ENCODE measurements at places on chromosomes 16 and 17. TPM values are rescaled to one million over a fixed set of nuclear protein-coding genes. Genes with fewer than 3 reads are reported as not detected.

GRCh38 chr17:65444049-65444448, 117.4 kb downstream of the AXIN2 start:
- peaks cover 23% of the 10 kb centered on the region for H3K4me1 ChIP-seq
- peaks cover 2% of the 10 kb centered on the region for H3K27me3 ChIP-seq
- no peak overlapping the region for H3K4me3 ChIP-seq
- H3K27ac ChIP-seq = no peak overlapping the region
- no peaks in the 10 kb centered on the region for H3K36me3 ChIP-seq
- DNase-seq = no peak

GRCh38 chr17:14871921-14872320, 393.2 kb downstream of the PMP22 start:
- 0 out of 3 replicates have a peak, but pooled peaks cover 4% of the 10 kb centered on the region for H3K27me3 ChIP-seq
- H3K36me3 ChIP-seq = no peaks in the 10 kb centered on the region
- no peak for DNase-seq
- H3K4me3 ChIP-seq = no peak overlapping the region
- H3K4me1 ChIP-seq = peaks cover 9% of the 10 kb centered on the region
- no peak overlapping the region for H3K27ac ChIP-seq

- no peak for DNase-seq
- H3K4me3 ChIP-seq = no peak overlapping the region
- no peaks in the 10 kb centered on the region for H3K4me1 ChIP-seq
- H3K27me3 ChIP-seq = no peaks in the 10 kb centered on the region
Measured at GRCh38 chr17:45077643-45078042, 16.5 kb downstream of the NMT1 start.

DNA sequence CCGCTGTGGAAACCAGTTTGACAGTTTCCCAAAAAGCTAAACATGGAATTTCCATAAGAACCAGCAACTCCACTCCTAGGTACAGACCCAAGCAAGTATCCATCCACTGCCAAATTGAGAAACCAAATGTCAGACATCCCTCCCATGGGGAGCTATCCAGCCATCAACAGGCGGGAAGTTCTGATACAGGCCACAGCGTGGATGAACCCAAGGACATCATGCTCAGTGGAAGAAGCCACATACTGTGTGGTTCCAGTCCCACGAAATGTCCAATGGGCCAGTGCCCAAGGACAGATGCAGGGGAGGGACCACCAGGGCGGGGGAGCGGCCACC, 12.6 kb upstream of the BAIAP2 start:
- DNase-seq = no peak
- H3K4me1 ChIP-seq = peaks cover 92% of the 10 kb centered on the region
- no peaks in the 10 kb centered on the region for H3K36me3 ChIP-seq
- H3K4me3 ChIP-seq = no peak overlapping the region

- no peak overlapping the region for H3K27ac ChIP-seq
- H3K4me1 ChIP-seq = peaks cover 11% of the 10 kb centered on the region
- no peak overlapping the region for H3K4me3 ChIP-seq
- H3K27me3 ChIP-seq = no peaks in the 10 kb centered on the region
- peaks cover 15% of the 10 kb centered on the region for H3K36me3 ChIP-seq
- DNase-seq = no peak
Measured at GRCh38 chr17:2438823-2439222, 38.0 kb upstream of the MNT start.

- peak; percentile 20 for DNase-seq
- peaks cover 26% of the 10 kb centered on the region for H3K27me3 ChIP-seq
- H3K4me1 ChIP-seq = peaks cover 15% of the 10 kb centered on the region
- no peak overlapping the region for H3K27ac ChIP-seq
- no peak overlapping the region for H3K4me3 ChIP-seq
Measured at GRCh38 chr17:142102-142661, 4.8 kb downstream of the SCGB1C2 start.

DNA sequence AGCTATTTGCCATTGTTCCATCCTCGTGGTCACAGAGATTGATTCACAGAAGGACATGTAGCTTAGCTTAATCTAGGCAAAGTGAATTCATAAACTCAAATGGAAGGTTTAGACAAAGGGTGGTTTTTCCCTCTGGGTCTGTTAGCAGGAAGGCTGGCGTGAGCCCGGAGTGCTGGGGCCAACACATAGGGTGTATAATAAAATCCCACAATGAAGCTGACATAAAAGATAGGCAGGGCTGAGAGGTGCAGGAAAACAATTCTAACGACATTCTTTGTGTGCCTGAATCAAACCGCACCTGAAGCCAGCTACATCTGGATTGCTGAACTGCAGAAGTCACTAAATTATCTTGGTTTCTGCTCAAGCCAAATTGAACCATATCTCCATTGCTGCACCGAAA, 173.9 kb downstream of the MAF start:
- no peaks in the 10 kb centered on the region for H3K36me3 ChIP-seq
- H3K27ac ChIP-seq = no peak overlapping the region
- H3K4me1 ChIP-seq = no peaks in the 10 kb centered on the region
- H3K4me3 ChIP-seq = no peak overlapping the region

The CTRB1 gene
- not detected for total RNA-seq

- no peaks in the 10 kb centered on the region for H3K27me3 ChIP-seq
- peaks cover 66% of the 10 kb centered on the region for H3K4me1 ChIP-seq
- H3K36me3 ChIP-seq = peaks cover 9% of the 10 kb centered on the region
- peak within 1 kb of the TSS; percentile 89 for H3K4me3 ChIP-seq
- DNase-seq = peak; percentile 93
Measured at GRCh38 chr16:70438969-70439862, at the start of gene ST3GAL2. Gene ST3GAL2 (minus strand): TSS chr16:70439100. CDS start chr16:70398530, 40,570 bp downstream.

GRCh38 chr17:37698911-37699255, 46.0 kb downstream of the HNF1B start:
- H3K27ac ChIP-seq = peak overlapping the region; percentile 26
- peaks cover 65% of the 10 kb centered on the region for H3K4me1 ChIP-seq
- H3K4me3 ChIP-seq = no peak overlapping the region
- H3K36me3 ChIP-seq = peaks cover 10% of the 10 kb centered on the region

DNA sequence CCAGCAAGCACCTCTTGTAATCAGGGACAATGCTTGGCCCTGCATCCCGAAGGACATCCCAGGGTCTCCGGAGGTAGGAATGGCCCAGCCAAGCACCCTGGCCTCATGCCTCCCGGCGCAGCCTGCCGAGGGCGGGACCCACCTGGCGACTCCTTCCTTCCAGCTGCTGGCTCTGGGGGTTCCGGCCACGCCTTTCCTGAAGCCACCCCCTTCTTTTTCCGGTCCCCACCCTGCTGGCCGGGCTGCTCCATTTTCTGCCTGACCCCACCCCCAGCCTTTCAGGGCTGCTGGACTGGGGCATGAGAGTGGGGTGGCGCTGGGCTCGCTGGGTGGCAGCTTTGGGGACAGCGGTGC, 22.5 kb upstream of the CIBAR2 start:
- H3K27me3 ChIP-seq = no peaks in the 10 kb centered on the region
- no peak overlapping the region for H3K4me3 ChIP-seq
- no peaks in the 10 kb centered on the region for H3K36me3 ChIP-seq

- H3K27me3 ChIP-seq = no peaks in the 10 kb centered on the region
- H3K36me3 ChIP-seq = peaks cover 1% of the 10 kb centered on the region
- peaks cover 100% of the 10 kb centered on the region for H3K4me1 ChIP-seq
- no peak for DNase-seq
- no peak overlapping the region for H3K4me3 ChIP-seq
- H3K27ac ChIP-seq = no peak overlapping the region
Measured at GRCh38 chr17:14320098-14320497, 19.2 kb downstream of the HS3ST3B1 start.

The HOXB1 gene
- not detected for total RNA-seq

DNA sequence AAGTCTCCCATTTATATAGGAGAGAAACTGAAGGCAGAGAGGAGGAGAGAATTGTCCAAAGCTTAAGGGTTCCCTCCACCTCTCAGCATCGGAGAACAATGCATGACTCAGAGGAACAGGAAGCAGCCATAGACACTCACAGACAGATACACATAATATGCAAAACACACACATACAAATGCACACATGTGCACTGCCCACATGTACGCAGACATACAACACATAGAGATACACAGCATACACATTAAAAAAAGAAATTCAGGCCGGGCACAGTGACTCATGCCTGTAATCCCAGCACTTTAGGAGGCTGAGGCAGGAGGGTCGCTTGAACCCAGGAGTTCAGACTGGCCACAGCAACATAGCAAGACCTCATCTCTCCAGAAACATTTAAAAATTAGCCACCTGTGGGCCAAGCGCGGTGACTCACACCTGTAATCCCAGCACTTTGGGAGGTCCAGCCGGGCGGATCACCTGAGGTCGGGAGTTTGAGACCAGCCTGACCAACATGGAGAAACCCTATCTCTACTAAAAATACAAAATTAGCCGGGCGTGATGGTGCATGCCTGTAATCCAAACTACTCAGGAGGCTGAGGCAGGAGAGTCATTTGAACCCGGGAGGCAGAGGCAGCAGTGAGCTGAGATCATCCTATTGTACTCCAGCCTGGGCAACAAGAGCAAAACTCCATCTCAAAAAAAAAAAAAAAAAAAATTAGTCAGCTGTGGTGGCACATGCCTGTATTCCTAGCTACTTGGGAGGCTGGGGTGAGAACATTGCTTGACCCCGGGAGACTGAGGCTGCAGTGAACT, 11.3 kb downstream of the ERAL1 start:
- H3K36me3 ChIP-seq = no peaks in the 10 kb centered on the region
- no peak overlapping the region for H3K27ac ChIP-seq
- DNase-seq = no peak
- H3K27me3 ChIP-seq = no peaks in the 10 kb centered on the region

- H3K27me3 ChIP-seq = no peaks in the 10 kb centered on the region
- peaks cover 29% of the 10 kb centered on the region for H3K4me1 ChIP-seq
- H3K4me3 ChIP-seq = peak overlapping the region; percentile 38
- H3K27ac ChIP-seq = peak overlapping the region; percentile 66
- H3K36me3 ChIP-seq = no peaks in the 10 kb centered on the region
Measured at GRCh38 chr17:78884148-78884825, 18.7 kb downstream of the CEP295NL start.

The MYH8 gene
- total RNA-seq = not detected

DNA sequence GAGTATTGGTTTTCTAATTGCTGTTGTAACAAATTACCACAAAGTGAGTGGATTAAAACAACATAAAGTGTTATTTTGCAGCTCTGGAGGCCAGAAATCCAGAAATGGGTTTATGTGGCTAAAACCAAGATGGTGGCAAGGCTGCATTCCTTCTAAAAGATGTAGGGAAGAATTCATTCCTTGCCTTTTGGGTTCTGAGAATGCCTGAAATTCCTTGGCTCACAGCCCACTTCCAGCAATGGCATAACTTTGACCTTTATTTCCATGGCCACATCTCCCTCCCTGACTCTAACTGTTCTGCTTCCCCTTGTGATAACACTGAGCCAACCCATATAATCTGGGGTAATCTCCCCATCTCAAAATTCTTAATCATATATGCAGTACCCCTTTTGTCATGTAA, 269.6 kb upstream of the RPL38 start:
- peaks cover 10% of the 10 kb centered on the region for H3K4me1 ChIP-seq
- no peak overlapping the region for H3K4me3 ChIP-seq
- H3K27ac ChIP-seq = no peak overlapping the region
- H3K36me3 ChIP-seq = no peaks in the 10 kb centered on the region

The KRTAP9-8 gene
- not detected for total RNA-seq

DNA sequence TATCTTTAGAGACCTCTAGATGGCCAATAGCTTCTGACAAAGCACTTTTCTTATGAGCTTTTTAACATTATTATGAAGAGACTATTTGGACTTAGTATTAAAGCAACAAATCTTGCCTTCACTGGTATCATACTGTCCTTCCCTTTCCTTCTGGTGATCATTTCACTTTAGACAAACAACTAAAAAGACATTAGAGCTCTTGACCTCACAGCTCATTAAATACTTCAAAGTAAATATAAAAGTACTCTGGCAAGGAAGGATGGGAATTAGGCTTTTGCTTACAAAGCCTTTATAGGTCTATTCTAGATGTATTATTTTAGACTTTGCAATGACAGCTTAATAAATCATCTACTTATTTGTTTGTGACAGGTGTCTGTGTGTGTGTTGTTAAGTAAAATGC, 11.1 kb downstream of the STXBP4 start:
- no peak for DNase-seq
- H3K27me3 ChIP-seq = no peaks in the 10 kb centered on the region
- 0 out of 3 replicates have a peak, but pooled peaks cover 3% of the 10 kb centered on the region for H3K36me3 ChIP-seq
- peaks cover 12% of the 10 kb centered on the region for H3K4me1 ChIP-seq

The CEP112 gene
- 3.4 TPM for total RNA-seq

- peak overlapping the region; percentile 2 for H3K4me3 ChIP-seq
- no peak for DNase-seq
- H3K4me1 ChIP-seq = peaks cover 97% of the 10 kb centered on the region
- no peaks in the 10 kb centered on the region for H3K27me3 ChIP-seq
- peak overlapping the region; percentile 31 for H3K27ac ChIP-seq
Measured at GRCh38 chr16:73033271-73033998, 14.5 kb downstream of the ZFHX3 start.

The PRRT2 gene
- total RNA-seq = 0.11 TPM

- no peak overlapping the region for H3K4me3 ChIP-seq
- H3K36me3 ChIP-seq = no peaks in the 10 kb centered on the region
- no peak overlapping the region for H3K27ac ChIP-seq
Measured at GRCh38 chr16:48231727-48232492, 12.2 kb upstream of the LONP2 start.

GRCh38 chr17:15238676-15239422, 26.3 kb downstream of the PMP22 start:
- H3K36me3 ChIP-seq = no peaks in the 10 kb centered on the region
- no peak overlapping the region for H3K4me3 ChIP-seq
- no peak overlapping the region for H3K27ac ChIP-seq
- no peaks in the 10 kb centered on the region for H3K27me3 ChIP-seq

DNA sequence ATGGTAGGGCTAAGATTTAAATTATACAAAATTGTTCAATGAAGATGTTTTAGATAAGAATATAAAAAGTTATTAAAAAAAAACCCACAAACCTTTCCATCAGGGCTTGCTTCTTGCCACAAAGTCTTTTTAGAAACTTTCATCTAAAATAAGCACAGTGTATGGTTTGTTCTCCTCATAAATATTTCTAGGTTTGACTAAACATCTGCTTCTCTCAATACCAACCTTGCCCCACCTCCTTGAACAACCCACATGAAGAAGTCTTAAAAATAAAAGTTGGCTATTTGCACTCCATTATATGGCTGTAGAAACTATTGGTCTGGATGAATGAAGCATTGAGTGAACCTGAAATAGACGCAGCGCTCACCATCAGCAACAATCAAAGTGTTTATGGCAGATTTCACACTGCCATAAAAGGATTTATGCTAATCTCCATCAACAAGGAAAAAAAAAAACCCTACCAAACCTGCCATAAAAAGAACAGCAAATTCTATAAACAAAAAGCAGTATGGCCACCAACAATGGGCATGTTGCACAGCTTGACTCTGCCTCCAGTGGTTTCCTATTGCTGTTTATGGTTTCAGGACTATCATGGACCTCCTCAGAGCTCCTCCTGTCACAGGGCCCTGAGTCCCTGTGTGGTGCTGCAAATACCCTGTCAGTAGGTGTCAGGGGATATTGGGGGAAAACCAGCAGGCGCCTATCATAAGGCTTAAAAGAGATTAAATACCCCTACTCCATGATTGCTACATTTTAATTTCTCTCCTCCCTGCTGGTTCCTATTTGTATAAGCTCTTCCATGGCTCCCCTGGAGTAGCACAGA, 37.6 kb downstream of the SNX11 start:
- no peaks in the 10 kb centered on the region for H3K4me1 ChIP-seq
- no peak overlapping the region for H3K4me3 ChIP-seq
- DNase-seq = no peak
- H3K27ac ChIP-seq = no peak overlapping the region
- no peaks in the 10 kb centered on the region for H3K27me3 ChIP-seq
- H3K36me3 ChIP-seq = no peaks in the 10 kb centered on the region

All from HepG2 (cell line).